ENCODE measurements at places on chromosomes 2 and 18.

DNA sequence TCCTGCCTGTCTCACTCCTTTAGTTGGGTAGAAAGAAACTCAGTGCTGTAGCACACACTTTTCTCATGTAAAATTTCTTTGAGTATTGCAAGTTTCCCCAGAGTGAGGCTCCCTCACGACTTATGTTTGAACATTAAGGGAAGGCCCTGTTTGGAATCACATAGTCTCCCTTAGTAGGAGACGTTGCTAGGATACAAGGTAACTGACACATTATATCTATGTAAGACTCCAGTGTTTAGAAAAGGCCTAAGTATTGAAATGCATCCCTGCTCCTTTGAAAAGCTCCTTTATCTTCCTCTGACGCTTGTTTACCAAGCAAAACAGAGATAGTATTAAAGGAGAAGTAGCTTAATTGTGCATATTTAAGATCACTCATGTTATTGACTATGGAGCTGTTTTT lies 248.2 kb downstream of the PHLPP1 start:
- DNase-seq: peak; percentile 96

DNA sequence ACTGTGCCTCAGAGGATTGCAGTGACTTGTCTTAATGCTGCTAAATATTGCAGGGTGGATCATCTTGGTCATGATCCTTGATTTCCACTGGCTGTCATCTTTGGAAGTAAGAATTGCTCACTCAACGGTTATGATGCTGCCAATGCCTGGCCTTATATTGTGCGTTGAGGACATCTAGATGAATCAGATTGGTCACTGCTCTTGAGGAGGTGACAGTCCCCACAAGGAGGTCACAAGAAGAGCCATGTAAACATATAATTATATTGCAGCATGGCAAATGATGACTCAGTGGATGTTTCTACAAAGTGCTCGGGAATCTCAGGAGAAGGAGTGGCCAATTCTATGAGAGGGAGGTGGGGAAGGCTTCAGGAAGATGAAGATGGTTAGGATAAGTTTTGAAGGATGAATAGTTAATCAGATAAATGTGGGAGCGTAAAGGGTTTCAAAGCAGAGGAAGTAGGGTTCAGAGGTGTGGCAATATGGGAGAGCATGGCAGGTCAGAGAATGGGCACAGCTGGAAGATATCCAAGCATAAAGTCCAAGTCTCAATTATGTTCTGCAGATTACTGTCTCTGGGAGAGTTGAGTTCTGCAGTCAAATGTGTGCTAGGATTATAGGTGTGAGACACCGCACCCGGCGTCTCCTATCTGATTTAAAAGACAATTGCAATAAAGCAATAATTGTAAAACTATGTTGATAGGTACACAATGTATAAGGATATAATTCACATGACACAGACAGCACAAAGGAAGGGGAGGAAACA lies 21.3 kb upstream of the TMEM131 start:
- DNase-seq: no peak

GRCh38 chr2:136966485-136966884 lies 201.1 kb downstream of the THSD7B start:
- no peak for DNase-seq

- DNase-seq: no peak
These were observed 119.3 kb downstream of the C2orf74 start for GRCh38 chr2:61281321-61281720.

DNA sequence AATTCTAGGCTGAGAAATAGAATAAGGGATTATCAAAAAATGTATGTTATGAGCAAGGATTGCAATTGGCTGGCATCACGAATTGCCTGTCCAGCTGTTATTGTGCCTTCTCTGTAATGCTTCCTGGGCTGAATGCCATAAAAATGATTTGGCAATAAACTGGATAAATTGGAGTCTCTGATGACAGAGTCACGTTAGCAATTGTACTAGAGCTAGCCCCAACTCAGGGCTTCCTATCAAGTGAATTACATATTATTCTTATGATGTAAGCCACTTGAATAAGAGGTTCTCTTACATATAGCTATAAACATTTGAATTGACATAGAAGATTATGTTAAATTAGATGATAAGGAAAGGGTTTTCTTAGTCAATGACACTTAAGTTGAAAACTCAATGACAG lies 607.5 kb upstream of the REG3G start:
- DNase-seq: peak; percentile 9

GRCh38 chr2:157411624-157412336 lies 32.1 kb downstream of the CYTIP start:
- no peak for DNase-seq

DNA sequence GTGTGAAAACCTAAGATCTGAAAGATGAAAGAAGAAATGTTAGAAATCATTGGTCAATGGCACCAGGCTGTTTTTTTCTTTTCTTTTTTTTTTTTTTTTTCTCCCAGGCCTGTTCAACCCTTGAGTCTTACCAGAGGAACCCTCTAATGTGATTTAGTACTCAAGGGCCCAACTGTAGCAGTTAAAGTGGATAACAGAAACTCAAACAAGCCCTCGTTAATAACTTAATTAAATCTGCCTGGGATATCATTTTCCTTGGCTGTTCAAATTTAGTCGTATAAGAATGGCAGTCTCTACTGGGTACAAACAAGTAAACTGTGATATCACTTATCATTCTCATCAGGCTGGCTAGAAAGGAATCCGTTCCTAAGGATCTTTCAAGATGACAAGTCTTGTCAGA lies 16.5 kb downstream of the ARL4C start:
- no peak for DNase-seq

- no peak for DNase-seq
These were observed 129.6 kb downstream of the MREG start for GRCh38 chr2:215883799-215884198.

DNA sequence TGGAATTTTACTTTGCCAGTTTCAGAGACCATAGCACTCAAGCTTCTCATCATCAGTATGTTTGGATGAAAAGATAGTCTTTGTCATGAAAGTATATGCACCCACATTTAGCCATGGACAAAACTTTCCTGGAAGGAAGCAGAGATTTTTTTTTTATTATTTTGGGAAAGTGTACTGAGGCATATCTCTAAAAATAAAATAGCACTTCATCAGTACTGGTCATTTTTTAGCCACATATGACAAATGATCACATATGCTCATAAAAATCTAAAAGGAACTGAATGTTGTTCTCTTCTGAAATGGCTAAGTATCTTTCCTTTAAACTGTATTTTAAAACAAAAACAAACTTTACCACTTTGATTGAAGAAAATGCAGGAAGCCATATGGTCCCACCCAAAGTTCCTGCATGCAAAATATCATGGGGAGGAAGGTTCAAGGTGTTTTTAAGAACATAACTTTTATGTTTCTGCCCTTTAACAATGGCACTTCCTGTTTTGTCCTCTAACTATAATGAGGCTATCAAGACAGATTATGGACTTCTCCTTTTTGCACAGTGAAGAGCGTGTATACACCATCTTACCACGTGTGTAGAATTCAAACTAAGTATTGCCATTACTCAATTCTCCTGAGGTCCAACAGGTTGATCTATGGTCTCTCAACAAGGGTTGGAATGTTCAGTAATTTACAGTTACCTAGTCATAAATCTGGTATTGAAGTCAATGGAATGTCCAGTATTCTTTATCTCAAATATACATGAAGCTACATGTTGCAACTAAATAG lies 77.1 kb upstream of the SLC39A10 start:
- no peak for DNase-seq

DNA sequence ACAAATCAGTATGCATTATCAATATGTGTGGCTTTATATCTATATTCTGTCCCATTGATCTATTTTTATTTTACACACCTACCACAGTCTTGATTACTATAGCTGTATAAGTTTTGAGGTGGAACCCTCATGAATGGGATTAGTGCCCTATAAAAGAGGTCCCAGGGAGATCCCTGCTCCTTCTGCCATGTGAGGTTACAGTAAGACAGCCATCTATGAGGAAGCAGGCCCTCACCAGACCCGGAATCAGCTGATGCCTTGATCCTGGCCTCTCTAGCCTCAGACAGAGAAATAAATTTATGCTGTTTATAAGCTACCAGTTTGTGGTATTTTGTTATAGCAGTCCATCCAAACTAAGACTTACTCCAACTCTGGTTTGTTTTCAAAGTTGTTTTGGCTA lies 54.9 kb downstream of the HNRNPLL start:
- no peak for DNase-seq

DNA sequence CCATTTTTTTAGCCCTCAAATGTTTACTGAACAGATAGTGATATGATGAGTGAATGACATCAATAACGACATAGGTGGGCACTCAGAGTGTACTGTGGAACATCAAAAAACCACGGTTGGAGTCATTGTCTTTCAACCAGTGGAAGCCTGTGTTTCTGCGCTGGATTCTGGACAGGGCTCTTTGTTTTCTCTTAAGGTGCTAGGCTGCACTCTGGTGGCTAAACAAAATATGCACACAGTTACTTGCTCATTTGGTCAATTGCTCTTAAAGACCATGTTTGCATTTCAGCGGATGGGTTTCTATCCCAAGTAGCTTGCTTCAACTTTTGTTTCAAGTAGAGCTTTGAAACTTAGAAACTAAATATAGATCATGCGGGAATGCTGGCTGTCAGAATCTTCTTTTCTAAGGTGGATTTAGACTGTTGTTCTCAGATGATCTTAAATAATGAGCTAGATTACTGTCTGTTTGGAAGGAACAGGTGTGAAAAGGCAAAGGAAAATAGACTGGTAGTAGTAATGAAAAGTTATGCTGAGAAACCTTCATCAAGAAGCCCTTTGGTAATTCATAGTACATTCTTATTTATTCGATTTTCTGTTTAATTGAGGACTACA lies 48.5 kb upstream of the LYPD6B start:
- peak; percentile 63 for DNase-seq

GRCh38 chr2:163213661-163214081 lies 375.1 kb upstream of the KCNH7 start:
- DNase-seq: peak; percentile 38

GRCh38 chr2:218387369-218388194 lies 5.5 kb downstream of the SLC11A1 start:
- peak; percentile 46 for DNase-seq

GRCh38 chr2:8133913-8134472 lies 547.9 kb upstream of the ID2 start:
- no peak for DNase-seq

DNA sequence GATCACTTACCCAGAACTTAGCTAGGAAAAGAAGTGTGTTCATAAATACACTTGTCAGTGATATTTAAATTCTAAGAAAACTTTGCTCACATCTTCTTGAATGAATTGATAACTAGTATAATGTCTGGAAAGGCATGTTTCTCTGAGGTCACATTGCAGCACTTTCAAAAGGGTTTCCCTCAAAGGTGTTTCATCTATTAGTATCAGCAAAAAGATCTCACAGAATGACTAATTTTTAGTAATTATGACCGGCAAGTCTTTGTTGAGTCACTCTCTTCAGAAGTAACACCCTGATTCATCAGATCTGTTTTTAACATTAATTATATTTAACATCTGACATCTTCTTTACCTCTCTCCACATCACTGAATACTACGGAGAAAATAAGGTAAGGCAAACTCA lies 222.3 kb downstream of the IKZF2 start:
- no peak for DNase-seq

DNA sequence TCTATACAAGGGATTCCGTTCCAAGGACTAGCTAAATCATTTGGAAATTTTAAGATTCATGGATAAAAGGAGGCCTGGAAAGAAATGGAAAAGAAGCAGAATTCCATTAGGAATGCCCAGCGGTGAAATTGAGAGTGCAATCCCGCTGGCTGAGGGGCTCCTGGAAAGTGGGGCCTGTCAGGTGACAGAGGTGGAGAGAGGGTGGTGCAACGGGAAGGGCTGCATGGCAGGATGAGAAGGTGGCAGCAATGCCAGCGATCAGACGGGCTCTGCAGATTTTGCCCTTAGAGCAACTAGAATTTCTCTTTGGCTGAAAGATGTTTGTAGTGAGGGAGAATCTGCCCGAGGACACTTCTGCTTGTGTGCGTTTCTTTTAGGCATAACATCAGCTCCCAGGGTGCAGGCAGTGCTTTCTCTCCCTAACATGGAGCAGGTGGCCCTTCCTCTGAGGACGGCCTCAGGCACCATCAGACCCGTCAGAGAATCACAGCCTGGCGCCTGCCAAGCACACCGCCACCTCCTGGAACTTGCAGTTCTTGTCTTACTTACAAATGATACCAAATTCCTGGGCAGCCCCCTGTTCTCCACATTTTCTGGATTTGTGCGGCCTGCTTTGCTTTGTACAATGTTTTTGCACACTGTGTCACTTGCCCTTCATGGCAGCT lies 261.6 kb downstream of the NDUFA10 start:
- DNase-seq: no peak

GRCh38 chr2:219886615-219887014 lies 259.2 kb downstream of the SLC4A3 start:
- no peak for DNase-seq

DNA sequence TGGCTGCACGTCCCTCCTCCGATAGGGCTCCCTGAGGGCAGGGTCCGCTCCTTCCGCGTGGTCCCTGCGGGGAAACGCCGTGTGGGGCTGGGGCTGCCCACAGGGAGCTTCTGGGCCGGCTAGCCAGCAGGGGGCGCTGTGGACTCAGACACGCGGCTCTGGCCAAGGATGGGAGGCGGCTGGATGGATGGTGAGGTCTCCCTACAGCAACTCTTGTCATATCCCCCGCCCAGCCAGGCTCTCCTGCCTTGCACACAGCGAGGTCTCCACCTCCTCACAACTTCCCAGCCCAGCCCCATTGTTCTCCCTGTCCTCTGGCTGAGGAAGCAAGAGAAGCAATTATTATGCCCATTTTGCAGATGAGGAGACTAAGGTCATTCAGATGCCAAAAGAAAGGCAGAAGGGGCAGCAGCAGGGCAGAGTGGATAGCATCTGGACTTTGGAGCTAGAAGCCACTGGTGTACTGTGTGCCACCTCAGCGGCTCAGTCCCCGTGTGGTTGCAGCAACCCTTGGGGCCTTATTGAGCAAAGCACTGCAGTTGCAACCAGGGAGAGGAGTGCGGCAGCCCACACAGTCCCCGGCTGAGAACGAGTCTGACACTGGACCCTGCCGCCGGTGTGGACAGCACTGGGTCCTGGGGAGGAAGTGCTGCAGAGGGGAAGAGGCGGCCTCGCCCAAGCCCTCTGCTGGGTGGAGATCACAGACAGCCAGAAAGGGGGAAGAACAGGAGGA lies 99.0 kb downstream of the ZFP36L2 start:
- DNase-seq: no peak

GRCh38 chr2:181146171-181146570 lies 165.8 kb downstream of the UBE2E3 start:
- no peak for DNase-seq

DNA sequence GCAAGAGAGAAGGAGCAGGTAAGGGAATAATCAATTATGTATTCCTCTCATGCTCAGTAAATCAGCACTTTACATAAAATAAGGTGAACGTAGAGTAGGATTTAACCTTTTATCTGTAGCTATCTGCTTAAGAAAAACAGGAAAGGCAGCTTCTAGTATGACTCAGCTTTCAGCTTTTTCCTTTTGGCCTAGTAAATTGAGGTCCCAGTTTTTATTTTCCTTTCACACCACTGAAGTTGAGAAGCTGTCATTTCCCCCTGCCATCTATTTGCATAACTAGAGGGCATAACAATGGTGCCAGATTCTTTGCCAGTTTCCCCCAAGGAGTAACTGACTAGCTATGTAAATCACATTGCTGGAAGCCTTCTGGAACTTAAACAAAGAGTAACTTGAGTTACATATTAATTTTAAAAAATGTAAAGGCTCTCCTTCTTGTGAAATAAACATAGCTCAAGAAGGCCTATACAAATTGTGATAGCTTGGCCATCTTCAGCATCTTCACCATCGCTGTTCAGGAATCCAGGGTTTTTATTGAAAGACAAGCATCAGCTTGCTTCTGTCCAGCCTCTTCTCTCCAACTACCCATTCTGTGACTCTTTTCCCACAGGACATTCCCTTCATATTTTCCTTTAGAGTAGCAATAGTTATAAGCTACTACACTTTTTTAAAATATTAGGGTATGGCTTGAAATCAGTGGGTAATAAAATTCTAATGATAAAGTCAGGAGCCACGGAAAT lies 97.0 kb downstream of the KYNU start:
- DNase-seq: no peak

GRCh38 chr2:238425979-238426567 lies 654 bp upstream of the ASB1 start:
- no peak for DNase-seq
